ENCODE measurements at places on chromosomes 1 and 21.

DNA sequence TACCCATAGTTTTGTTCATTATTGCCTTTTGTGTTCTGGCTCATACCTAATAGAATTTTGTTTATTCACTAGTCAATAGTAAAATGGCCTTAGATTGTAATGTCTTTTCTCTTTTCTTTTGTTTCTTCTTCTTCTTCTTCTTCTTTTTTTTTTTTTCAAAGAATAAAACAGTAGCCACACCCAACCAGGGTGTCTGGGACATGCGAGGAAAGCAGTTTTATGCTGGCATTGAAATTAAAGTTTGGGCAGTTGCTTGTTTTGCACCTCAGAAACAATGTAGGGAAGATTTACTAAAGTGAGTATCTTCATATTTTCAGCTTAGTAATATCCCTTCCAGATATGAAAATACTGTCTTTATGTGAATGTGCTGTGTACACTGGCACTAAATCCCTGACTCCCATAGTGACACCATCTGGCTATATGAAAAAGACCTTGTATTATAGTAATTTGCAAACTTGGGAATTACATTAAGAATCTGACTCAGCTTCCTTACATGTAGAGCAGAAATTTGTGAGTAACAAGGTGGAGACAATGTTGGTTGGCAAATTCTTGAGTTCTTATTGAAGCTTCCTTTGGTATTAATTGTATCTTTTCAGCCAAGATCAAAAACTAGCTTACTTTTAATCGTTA lies 24.6 kb downstream of the AGO4 start:
- no peak for DNase-seq

DNA sequence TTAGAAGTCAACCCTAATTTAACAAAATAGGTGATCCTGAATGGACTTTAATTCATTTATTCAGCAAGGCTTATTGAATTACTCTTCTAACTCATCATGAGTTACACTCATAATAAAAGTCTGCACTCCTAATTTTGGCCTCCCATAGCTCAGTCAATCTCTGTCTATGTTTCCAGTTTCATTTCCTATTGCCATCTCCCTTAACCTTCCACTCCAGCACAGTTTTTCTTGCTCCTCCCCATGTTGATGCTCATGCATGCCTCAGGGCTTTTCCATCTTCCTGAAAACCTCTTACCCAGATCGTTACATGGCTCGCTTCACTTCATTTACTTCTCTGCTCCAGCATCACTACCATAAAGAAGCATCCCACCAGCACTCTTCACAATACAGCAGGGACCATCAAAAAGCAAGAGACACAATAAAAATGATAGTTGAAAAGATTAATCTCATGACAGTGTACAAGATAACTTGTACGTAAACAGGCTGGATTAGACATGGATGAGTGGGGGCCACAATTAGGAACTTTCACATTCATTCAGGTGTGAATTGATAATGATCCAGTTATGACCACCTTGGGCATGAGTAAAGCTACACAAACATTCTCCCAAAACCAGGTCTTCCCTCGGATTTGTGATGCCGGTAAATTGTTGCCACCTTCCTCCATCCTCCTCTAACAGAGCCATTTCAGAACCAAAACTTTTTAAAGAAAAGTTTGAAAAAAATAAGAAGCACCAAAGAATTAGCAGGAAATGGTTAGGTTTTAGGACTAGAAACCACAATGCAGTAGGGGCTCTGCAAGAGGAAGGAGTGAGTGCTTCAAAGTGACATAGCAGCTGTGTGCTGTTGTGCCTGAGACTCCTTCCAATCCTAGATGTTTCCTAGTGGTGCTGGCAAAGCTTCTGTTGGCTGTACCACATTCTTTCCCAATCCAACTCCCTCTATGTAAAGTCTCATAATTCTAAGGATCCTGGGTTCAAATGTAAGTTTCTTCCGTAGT lies 89.8 kb downstream of the OLFML2B start:
- DNase-seq: no peak

GRCh38 chr21:45475004-45475685 lies 67.1 kb downstream of the SLC19A1 start:
- no peak for DNase-seq

- DNase-seq: no peak
These were observed 29.5 kb upstream of the TRAPPC10 start for GRCh38 chr21:43982489-43983078.

GRCh38 chr1:79264285-79264684 lies 257.8 kb upstream of the ADGRL4 start:
- DNase-seq: no peak

DNA sequence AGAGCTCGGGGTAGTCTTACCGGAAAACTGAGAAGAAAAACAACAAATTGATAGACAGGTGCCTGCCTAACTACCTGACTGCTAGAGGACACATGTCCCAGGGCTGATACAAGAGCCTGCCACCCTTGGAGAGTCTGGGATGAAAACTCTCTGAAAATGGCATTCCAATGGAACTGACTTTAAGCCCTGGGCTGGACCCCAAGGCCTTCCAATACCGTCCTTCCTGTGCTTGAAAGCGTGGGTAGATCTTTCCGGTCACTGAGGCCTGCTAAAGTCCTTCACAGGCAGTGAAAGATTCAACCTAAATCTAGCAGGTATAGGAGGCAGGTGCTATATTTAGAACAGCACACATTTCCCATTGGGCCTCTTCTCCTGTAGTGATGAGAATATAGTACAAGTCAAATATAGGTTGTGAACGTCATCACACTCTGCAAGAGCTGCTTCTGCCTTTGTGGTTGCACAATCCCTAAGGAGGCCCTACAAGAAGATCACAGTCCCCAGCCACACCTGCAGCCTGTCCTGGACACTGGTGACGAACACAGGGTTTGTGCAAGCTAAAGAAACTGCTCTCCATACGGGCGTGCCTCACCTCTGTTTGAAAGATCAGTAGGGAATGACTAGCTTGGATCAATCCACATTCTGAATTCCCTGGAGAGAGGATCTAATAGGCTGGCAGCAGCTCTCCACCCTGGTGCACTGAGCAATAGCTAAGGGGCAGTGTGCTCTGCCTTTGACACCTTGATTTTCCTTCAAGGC lies 876 bp upstream of the CHML start:
- no peak for DNase-seq

- DNase-seq: no peak
These were observed 17.7 kb downstream of the TUT4 start for GRCh38 chr1:52534928-52535764.

DNA sequence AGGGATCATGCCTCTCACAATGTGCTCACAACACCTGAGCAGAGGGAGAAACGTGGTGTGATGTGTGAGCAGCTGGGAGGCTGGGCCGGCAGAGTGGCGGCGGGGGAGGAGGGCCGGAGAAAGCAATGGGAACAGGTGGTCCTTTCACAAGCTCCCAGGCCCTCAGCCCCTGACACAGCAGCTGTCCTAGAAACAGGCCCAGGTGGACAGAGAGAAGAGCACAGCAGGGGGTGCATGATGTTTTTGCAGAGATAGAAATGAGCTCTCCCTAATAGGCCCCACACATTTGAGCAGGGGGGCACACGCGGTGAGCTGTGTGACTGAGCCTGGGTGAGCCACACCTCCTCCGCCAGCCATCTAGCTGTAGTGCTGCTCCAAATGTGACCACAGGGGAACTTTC lies 7.6 kb upstream of the RGS16 start:
- DNase-seq: no peak

- DNase-seq: no peak
These were observed 79.8 kb upstream of the ROR1 start for GRCh38 chr1:63693944-63694571.

GRCh38 chr1:113565621-113566020 lies 175.3 kb downstream of the MAGI3 start:
- DNase-seq: no peak

DNA sequence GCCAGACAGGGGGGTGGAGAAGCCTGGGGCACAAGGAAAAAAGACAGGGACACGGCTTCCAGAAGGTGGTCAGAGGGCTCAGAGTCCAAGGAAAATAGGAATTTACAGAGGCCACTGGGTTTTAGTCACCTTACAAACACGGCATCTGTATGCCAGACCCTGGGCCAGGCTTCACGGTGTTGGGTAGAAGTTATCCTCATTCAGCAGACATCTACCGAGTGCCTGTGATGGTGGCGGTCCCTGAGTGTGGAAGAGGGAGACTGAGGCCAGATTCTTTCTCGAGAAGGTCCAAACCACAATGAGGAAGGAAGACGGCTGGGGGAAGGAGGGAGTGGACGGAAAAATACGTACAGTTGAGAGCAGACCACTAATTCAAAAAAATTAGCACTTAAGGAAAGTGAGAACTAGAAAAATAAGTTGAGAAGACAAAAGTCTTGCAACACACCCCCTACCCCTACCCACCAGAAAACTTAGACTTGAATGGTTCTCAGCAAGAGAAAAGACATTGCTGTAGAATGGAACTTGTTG lies 864 bp upstream of the BTG2 start:
- no peak for DNase-seq

DNA sequence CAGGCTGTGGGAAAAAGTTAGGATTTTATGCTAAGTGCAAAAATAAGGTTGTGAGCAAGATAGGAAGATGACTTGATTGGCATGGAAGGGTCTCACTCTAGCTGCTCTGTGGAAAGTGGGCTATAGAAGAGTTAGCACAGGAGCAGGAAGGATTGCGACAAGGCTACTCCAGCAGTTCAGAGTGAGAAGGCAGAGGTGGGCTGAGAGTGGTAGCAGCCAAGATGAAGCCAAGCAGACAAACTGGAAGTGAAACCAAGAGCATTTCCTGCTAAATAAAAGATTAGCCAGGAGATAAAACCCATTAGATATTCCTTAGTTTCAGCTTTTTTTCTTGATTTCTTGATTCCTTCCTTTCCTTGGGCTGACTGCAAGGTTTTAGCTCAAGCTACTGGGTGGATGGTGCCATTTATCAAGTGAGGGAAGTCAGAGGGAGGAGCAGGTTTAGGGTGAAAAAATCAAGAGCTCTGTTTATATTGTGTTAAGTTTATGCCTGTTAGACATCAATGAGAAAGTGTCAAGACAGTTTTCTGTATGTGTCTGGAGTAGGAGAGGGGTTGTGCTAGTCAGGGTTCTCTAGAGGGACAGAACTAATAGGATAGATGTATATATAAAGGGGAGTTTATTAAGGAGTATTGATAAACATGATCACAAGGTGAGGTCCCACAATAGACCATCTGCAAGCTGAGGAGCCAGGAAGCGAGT lies 33.1 kb upstream of the ZNF644 start:
- DNase-seq: no peak

DNA sequence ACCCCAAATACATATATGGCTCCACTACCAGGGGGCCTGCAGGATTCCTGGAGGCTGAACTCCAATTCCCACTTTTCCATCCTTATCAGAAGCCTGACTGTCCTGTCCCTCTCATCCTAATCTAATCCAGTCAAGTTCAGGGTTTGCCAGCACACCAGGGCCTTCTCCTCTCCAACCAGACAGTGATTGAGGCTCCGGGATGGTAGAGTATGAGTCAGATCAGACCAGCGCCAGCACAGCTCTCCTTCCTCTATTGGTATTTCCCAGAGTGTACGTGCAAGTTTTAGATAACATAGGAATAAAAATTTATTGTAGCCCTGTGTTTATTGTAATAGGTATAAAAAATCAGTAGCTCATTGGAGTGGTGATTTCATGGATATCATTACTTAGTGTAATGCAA lies 24.5 kb upstream of the RCSD1 start:
- DNase-seq: no peak

DNA sequence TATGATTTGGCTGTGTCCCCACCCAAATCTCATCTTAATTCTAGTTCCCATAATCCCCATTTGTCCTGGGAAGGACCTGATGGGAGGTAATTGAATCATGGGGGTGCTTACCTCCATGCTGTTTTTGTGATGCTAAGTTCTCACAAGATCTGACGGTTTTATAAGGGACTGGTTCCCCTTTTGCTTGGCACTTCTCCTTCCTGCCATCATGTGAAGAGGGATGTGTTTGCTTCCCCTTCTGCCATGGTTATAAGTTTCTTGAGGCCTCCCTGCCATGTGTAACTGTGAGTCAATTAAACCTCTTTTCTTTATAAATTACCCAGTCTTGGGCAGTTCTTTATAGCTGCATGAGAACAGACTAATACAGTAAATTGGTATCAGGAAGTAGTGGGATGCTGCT lies 114.1 kb downstream of the ZNF648 start:
- no peak for DNase-seq

DNA sequence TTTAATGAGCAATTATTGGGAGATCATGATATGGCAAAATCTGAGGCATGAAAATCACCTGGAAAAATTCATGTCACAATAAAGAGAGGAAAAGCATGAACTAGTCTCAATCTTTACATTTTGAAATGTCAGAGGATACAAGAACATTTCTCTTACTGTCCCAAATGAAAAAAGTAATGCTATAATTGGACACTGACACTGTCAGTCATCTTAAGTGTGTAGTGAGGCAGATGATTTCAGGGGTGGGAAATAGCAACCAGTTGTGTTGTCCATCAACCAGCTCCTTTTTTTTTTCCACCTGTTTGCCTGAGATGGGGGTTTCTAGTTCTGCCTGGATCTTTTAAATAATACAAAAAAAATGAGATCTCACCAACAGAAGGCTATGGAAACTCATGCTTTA lies 646.2 kb downstream of the KCNT2 start:
- no peak for DNase-seq

DNA sequence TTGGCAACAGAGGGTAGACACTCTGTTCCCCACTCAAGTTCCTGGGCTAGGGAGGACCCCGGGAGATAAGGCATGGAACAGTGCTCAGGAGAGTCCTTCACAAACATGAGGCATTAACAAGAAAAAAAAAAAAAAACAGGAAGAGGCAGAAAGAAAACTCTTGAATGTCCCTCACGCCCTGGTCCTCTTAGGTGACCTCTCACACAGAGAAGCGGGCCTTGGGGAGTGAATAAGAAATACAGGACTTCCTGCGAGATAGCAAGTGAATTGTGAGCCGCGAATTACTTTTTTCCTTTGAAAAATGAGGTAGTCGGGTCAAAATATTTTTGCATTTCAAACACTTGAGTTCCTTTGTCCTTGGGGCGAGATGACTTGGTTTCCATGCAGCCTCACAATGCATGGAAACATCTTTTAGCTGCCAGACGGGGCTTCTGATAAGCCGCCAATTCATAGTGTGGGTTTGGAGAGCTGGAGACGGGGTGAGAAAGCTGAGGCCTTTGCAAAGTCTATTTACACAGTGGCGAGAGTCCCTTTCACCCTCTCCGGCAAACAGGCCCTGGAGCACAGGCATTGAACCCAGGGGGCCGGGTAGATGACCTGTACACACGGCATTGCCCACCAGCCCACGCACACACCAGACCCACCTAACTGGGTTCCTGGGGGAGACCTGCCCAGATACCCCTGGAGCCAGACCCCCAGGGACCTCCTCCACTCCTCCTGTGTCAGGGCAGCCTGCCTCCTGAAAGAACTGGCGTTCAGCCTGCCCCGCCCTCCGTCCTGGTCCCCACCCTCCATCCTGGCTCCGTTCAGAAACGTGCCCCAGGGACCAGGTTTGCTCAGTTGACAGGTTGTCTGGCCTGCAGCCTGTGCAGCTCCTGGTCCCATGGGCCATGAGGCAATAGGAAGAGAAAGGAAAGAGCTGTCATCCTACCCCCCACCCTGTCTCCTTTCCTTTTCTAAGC lies 192.3 kb downstream of the PRDM16 start:
- no peak for DNase-seq

DNA sequence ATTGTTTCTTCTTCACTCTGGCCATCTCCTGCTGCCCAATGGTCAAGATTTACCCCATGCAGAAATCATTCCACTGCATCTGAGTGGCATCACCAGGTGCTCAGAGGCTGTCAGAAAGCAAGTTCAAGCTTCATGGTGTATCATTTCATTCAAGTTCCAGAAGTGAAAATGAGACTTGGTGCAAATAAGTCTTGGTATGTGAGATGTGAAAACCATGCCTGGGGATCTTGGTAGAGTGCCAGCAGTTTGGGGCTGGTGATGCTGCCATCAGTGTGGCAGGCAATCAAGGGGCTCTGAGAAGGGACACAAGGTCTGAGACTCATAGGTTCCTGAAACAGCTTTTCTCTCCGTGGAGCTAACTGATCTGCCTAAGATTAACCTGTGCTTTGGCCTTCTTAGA lies 52.0 kb downstream of the CD2 start:
- no peak for DNase-seq

All from AML-193 (cell line).